Fibroblast of upper back skin (primary cell): ENCODE measurements at places on chromosomes 4 and X.

- no peak for DNase-seq
Observed at GRCh38 chrX:124975456-124975855, 344.2 kb upstream of the TEX13C start.

DNA sequence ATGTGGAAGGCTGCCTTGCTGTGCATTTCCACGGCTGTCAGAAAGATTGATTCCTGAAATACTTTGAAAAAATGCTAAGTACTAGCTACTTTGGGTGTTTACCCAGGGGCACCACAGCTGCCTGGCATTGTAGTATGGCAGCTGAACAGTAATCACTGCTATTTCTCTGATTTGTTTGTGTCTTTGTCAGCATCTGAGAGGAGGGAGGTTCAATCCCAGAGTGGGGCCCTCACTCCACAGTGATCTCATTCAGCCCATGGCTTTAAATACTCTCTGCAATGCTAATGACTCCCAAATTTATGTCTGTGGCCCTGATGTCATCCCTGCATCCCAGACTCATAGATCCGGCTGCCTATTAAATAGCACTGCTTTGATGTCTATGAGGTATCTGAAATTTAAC is 575.3 kb upstream of the MAGEB2 start:
- DNase-seq: no peak

DNA sequence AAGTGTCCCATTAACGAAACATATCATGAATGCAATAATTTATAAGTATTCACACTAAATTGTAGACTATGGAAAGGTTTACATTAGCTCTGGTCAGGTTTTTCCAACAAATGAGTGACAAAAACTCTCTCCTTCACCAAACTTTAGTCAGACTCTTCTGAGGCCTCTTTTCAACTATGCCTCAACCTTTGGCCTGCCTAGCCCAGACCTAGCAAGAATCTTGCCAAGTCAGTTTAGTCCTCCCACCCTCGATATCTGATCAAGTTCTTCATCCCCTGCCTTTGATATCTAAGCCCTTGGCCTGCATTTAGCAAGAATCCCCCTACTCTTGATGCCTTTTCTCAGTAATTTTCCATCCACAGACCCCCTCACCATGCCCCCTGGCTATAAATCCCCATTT is 37.9 kb downstream of the CCDC158 start:
- DNase-seq: no peak

- DNase-seq: peak; percentile 72
Observed at GRCh38 chr4:132101526-132101925, 1047.6 kb upstream of the PCDH10 start.

GRCh38 chr4:176302283-176303275 is 17.2 kb upstream of the SPCS3 start:
- peak; percentile 87 for DNase-seq

GRCh38 chr4:87423317-87424098 is 1.1 kb downstream of the NUDT9 start:
- no peak for DNase-seq

DNA sequence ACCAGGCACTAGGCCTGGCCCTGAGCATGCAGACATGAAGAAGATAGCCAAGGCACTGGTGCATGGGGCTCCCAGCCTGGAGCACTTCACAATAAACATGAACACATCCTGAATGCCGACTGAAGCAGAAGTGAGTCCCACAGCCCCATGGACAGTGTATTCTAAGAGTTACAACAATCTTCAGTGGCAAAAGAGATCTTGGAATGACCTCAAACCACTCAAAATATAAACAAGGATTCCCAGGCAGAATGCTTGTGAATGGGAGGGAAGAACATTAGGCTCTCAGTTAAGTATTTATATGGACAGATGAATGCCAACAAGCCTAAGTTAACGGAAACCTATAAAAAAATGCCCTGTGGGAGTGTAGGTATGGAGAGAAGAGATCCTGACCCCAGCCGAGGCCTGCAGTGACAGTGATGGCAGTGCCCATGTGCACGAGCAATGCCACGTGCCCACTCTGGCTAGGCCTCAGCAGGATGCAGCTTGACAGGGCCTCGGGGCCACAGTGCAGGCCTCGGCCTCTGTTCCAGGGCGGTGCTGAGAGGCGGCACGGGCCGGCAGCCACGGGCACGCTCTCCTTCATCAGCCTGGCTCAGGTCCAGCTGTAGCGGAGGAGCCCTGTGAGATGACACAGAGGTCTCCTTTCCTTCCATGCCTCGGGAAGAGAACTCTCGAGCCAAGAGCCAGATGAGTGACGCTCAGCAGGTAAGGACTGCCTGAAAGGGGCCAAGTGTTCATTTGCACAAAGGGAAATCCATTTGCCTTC is 49.2 kb downstream of the IRF2 start:
- DNase-seq: no peak

DNA sequence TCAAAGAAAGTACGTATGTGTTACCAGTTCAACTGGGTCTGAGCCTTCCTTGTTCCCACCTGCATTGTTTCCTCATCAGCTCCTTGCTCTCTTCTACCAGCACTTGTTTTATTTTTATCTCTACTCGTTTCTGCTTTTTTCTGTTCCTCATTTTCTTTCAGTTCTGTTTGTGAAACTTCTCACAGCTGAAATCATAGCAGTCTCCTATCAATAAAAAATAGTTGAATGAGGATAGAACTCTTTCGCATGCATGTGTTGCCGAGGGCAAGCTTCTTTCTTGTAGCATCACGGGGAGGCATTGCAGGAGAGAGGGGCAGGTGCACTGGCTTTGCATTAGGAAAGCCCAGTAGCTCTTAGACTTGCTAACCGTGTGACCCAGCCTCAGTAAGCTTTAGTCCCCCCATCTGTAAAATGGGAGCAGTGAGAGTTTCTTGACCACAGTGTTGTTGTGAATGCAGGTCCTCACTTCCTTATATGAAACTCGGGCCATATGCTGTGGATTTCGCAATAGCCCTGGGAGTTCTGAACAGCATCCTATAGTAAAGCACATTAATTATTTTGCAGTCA is 24.7 kb downstream of the OFD1 start:
- DNase-seq: no peak

GRCh38 chr4:155001251-155001650 is 207.2 kb upstream of the NPY2R start:
- DNase-seq: no peak

- DNase-seq: peak; percentile 55
Observed at GRCh38 chrX:47200385-47201150, 6.9 kb downstream of the UBA1 start.

DNA sequence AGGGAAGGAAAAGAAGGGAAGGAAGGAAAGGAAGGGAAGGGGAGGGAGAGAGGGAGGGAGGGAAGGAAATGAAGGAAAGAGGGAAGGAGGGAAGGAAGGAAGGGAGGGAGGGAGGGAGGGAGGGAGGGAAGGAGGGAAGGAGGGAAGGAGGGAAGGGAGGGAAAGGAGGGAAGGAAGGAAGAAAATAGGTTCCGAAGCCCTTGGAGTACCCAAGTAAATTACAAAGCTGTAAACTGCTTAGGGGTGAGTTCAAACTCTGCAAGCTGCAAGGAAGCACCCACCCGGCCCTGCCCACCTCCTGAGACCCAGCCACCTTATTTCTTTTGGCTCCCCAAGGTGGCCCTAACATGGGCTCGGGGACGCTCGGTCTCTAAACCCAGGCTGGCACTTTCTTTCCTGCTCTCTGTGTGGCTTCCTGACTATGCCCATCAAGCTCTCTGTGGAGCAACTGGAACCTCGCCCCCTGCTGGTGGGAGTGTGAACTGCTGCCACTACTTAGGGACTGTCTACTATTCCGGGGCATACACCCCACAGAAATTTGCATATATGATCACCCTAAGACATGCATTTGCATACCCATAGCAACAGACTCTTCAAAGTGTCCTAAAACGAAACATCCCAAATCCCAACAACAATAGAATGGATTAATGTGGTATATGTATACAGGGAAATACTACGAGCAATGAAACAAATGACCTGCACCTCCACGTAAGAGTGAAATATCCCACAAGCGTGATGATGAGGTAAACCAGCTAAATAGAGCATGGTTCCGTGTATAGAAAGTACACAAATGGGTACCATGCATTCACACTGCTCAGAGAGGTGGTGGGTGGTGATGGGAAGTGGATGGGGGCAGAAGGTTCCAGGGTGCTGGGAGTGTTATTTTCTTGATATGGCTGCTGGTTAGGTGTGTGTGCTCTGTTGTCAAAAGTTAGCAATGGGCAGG is 151.7 kb upstream of the TBL1X start:
- DNase-seq: no peak

GRCh38 chr4:126004941-126005340 is 690.2 kb downstream of the FAT4 start:
- peak; percentile 57 for DNase-seq

DNA sequence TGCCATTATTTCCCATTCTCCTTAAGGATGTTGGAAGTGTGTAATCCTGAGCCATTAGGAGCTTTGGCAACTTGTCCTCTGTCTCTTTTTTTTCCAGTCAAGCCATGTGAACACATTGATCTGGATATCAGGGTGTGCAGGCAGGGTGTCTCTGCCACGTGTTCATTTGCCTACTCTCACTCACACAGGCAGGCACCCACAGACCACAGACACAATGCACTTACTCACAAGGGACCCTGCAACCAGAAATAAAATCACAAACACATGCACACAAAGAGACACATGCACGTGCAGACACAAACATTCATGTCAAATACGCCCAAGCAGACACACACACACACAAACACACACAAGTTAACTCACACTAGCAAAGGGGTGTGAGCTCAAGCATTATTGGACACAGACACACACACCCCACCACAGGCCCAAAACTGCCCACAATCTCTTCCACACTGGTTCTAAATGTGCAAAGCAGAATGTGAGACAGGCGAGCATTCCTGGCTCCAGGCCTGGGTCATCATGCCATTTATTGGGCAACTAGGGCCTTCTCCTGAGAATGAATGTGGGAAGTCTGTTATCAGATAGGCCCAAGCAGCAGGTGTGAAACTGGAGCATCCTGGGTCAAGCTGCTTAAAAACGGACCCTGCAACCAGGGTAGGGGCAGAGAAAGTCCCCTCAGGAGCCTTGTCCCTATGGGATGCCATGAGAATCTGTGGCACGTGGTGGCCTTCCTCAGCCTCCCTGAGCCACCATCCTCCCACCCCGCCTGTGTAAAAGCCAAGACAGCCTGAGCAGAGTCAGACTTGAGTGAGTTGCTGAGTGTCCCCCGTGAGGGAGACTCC is 63.4 kb downstream of the NBDY start:
- no peak for DNase-seq

GRCh38 chr4:188287169-188287894 is 148.1 kb downstream of the TRIML1 start:
- DNase-seq: no peak

DNA sequence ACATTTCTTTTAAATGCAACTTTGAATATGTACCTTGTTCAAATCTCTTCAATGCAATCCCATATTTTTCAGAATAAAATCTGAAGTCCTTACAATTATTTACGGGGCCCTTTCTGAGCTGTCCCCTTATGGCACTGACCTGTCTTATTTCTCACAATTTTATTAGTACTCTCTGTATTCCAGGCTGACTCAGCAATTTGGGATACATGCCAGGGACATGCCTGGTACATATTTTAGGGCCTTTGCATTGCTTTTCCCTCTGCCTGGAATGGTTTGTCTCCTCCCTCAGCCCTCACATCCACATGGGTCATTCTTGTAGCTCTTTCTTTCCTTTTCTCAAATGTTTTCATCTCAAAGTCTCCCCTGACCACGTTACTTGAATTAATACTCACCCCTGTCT is 172.2 kb upstream of the TECRL start:
- peak; percentile 58 for DNase-seq

DNA sequence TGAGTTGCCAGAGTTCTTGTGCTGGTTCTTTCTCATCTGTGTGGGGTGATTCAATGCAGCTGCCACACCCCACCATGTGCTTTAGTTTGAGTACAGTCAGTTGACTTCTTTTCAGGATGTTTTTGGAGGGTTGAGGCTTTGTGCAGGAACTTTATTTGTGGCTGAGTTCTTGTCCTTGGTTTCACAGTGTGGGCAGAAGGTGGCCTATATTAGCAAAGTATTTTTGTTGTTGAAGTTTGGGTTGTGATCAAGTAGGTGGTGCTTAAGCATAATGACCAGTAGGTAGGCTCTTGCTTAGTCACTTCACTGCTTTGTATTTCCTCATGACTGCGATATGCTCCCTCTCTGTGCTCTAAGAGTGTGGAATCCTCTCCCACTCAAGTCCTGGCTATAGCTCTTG is 80.3 kb downstream of the ARHGAP24 start:
- DNase-seq: no peak

DNA sequence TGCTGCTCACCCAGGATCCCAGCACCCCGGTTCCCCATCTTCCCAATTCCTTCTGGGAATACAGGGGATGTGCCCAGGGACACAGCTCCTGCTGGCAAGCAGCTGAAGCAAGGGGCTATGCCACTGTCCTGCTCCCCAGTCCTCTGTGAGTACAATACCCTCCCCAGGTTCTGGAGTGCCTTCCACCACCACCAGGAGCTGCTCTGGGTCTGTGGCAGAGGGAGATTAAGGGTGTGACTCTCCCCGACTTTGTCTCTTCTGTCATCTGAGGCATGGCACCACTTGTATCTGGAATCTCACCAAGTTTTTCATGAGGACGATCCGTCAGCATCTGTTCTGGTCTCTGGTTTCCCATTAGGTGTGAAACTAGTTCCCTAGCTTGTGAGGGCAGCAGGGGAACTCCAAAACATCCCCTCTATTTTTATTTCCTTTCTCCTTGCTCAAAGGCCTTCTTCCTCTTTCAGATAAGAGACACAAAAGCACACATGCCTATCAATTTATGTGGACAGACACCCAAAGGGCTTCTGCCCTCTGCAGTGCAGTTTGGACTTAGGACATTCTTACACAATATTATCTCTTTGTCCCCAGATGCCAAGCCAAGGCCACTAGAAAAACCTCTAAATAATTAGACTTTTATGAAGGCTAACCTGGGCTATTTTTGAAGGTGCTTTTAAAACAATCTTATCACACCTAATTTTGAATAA is 26.8 kb downstream of the MGST2 start:
- no peak for DNase-seq

GRCh38 chr4:140031061-140031460 is 122.9 kb downstream of the MAML3 start:
- no peak for DNase-seq

DNA sequence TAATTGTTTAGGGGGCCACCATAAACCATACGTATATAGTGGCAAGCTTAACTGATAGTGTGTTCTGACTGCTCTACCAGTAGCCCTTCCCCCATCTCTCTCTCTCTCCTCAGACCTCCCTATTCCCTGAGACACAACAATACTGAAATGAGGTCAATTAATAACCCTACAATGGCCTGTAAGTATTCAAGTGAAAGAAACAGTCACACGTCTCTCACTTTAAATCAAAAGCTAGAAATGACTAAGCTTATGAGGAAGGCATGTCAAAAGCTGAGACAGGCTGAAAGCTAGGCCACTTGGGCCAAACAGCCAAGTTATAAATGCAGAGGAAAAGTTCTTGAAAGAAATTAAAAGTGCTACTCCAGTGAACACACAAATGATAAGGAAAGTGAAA is 78.0 kb downstream of the PRDM5 start:
- no peak for DNase-seq

- DNase-seq: no peak
Observed at GRCh38 chrX:149531599-149531998, 9.2 kb upstream of the EOLA1 start.

GRCh38 chrX:74286950-74287740 is 16.8 kb upstream of the ZCCHC13 start:
- DNase-seq: peak; percentile 20
